Activated CD4-positive, alpha-beta T cell treated with anti-CD3 and anti-CD28 coated beads, Interleukin-2, amount 10 ng/mL, durations not matched to agents 7 days and 5 days (primary cell): ENCODE measurements at places on chromosomes 3 and 15. TPM values are rescaled to one million over a fixed set of nuclear protein-coding genes. Genes with fewer than 3 reads are reported as not detected.

The KLHL40 gene
- not detected for total RNA-seq

GRCh38 chr3:66228707-66229106 lies 7.9 kb downstream of the SLC25A26 start:
- H3K36me3 ChIP-seq = peaks cover 38% of the 10 kb centered on the region
- DNase-seq = no peak
- H3K27ac ChIP-seq = no peak overlapping the region
- peaks cover 11% of the 10 kb centered on the region for H3K4me1 ChIP-seq

GRCh38 chr15:66622591-66623022 lies 56.8 kb upstream of the LCTL start:
- H3K27ac ChIP-seq = no peak overlapping the region
- no peak overlapping the region for H3K4me3 ChIP-seq
- no peaks in the 10 kb centered on the region for H3K36me3 ChIP-seq
- H3K4me1 ChIP-seq = no peaks in the 10 kb centered on the region
- peaks cover 34% of the 10 kb centered on the region for H3K27me3 ChIP-seq

- H3K36me3 ChIP-seq = no peaks in the 10 kb centered on the region
- no peak overlapping the region for H3K4me3 ChIP-seq
- no peaks in the 10 kb centered on the region for H3K4me1 ChIP-seq
- no peak for DNase-seq
- no peaks in the 10 kb centered on the region for H3K27me3 ChIP-seq
Measured at GRCh38 chr3:182178488-182179200, 466.9 kb downstream of the SOX2 start.

- no peak overlapping the region for H3K4me3 ChIP-seq
- no peak overlapping the region for H3K27ac ChIP-seq
- no peaks in the 10 kb centered on the region for H3K4me1 ChIP-seq
- no peak for DNase-seq
- no peaks in the 10 kb centered on the region for H3K36me3 ChIP-seq
Measured at GRCh38 chr15:91694131-91694830, 159.2 kb upstream of the SLCO3A1 start.

The AGBL1 gene
- not detected for total RNA-seq

GRCh38 chr15:43094416-43095030 lies 11.3 kb downstream of the UBR1 start:
- peaks cover 38% of the 10 kb centered on the region for H3K36me3 ChIP-seq
- H3K27ac ChIP-seq = no peak overlapping the region
- no peak overlapping the region for H3K4me3 ChIP-seq
- H3K27me3 ChIP-seq = no peaks in the 10 kb centered on the region
- peaks cover 38% of the 10 kb centered on the region for H3K4me1 ChIP-seq
- DNase-seq = no peak
